ENCODE measurements at places on chromosomes 2 and 18. TPM values are rescaled to one million over a fixed set of nuclear protein-coding genes. Genes with fewer than 3 reads are reported as not detected.

Gene ELOA2
- not detected for total RNA-seq

DNA sequence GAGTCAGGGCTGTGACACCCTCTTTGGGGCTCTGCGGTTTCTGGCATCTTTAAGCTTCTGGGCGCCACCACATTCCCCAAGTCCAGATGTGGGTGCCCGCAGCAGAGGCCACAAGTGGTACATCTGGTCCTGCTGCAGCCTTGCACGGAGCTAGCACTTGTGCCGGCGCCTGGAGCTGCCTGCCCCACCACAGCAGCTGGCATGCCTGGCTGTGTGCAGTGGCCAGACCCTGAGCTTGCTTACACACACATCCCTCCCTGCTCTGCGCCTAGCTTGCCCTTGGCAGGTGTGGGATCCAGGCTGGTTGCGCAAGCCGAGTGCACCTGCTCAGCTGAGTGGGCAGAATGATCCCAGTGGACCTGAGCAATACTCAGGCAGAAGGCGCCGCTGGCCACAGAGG, 27.3 kb downstream of the SLC4A10 start:
- no peak for DNase-seq

Gene ZNF236
- 23.4 TPM for total RNA-seq

Gene EIF2AK3
- total RNA-seq, result 16.3 TPM

DNA sequence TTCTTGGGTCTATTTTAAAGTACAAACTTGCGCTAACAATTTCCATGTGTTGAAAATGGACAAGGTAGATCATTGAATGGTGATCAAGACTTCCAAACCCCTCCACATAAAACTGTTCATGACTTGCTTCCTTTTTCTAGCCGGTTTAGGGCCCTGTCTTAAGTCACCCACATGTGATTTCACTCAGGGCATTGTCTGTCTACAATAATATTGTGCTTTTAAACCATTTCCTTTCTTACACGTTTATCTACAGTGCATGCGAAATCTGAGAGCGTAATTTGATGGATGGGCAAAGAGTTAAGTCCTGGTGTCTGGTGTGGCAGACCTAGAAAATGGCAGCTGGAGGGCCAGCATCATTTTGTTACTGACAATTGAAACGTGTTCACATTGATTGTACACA, 2.0 kb upstream of the ZNF516 start:
- DNase-seq, result no peak

DNA sequence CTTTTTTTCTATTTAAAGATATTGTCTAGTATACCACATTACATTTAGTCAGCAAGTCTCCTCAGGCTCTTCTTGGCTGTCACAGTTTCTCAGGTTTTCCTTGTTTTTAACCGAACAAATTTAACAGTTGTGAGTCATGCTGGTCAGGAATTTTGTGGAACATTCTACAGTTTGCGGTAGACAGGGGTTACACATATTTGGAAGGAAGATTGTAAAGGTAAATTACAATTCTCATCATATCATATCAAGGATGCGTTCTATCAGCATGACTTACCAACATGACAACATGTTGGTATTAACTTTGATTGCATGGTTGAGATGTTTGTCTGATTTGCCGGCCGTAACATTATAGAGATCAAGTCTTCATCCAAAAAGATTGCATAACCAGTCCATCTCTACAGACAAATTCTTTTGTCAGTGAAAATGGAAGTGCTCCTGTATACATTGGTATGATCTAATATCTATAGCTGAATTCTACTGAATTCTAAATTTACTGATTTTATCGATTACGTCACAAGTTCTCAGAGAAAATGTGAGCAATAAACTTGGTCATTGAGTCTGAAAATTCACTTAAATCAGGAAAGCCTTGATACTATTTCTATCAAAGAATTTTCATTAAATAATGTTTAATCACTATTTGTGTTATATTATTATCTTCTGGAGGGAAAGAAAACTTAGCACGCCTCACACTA, 664.4 kb upstream of the SLC8A1 start:
- no peak for DNase-seq

Gene TCF7L1
- total RNA-seq, result 108 TPM

- no peak for DNase-seq
Observed at GRCh38 chr2:42050703-42051542, 3.1 kb downstream of the PKDCC start.

GRCh38 chr2:113070606-113070975, 2.8 kb downstream of the IL1F10 start:
- DNase-seq, result no peak

GRCh38 chr2:169002161-169002738, 28.9 kb downstream of the ABCB11 start:
- DNase-seq, result no peak

Gene CCDC102B
- 3.1 TPM for total RNA-seq

GRCh38 chr2:85728883-85729824, 24.6 kb upstream of the ATOH8 start:
- peak; percentile 92 for DNase-seq

Gene REG3G
- total RNA-seq, result 0.30 TPM

DNA sequence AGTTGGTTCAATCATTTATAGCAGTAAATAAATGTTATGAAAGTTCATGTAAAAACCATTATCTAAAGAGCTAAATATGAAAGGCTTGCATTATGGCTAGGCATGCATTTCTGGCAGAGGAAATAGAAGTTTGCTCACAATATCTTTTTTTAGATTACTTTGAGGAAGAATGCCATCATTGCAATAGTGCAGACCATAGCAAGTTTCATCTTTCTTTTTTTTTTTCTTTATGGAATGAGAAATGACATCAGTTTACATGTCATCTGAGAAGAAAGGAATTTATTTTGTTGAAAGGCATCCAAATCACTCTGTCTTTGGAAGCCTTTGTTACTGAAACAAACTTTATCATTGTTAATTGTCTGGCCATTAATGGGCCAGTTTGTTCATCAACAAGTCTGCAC, 74.5 kb upstream of the NCKAP5 start:
- no peak for DNase-seq

DNA sequence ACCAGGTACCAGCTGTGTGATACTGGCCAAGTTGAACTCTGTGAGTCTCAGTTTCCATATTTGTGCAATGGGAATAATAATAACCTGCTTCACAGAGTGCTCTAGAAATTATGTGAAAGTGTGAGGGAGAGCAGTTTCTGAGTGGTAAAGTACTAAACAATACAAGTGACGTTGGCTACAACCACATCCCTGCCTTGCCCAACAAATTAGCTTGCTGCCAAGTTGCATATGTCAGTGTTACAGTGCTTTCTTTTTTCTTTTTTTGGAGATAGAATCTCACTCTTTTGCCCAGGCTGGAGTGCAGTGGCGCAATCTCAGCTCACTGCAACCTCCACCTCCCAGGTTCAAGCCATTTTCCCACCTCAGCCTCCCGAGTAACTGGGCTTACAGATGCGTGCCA, 533.6 kb upstream of the MEX3C start:
- no peak for DNase-seq

- DNase-seq, result no peak
Observed at GRCh38 chr2:776487-776886, 99.3 kb upstream of the TMEM18 start.

DNA sequence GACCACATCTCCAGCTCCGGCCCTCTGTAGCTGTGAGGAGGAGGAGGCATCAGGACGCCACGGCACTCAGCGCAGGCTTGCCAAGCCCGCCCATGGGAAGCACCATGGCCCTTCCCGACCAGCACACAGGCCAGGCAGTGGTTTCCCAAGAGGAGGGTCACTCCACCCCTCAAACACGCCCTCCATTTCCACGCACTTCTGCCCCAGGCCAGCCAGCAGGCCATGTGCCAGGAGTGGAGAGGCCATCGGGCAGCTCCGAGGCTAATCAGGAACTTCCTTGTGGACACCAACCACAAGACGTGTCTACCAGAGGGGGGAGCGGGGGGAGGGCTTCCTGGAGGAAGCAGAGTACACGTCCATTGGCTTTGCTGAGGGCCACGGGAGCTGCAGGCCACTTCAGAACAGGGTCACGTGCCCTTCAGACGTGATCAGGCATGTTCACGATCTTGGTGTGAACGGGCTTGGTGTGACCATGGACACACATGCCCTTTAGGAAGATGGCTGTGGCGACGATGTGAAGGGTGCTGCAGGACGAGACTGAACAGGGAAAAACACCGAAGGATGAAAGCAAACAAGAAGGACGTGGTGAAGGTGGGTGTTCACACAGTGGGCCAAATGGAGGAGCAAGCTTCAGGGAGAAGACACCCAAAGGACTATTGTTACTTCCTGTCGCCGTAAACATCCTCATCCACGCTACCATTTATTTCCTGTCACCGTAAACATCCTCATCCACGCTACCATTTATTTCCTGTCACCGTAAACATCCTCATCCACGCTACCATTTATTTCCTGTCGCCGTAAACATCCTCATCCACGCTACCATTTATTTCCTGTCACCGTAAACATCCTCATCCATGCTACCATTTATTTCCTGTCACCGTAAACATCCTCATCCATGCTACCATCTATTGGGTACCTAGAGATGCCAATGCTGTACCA, 6.5 kb upstream of the MTERF4 start:
- DNase-seq, result no peak

GRCh38 chr18:286515-287310, 18.9 kb upstream of the THOC1 start:
- DNase-seq, result no peak

Gene TMEM169
- 1.8 TPM for total RNA-seq

GRCh38 chr18:57965246-57965645, 78.8 kb upstream of the NEDD4L start:
- DNase-seq, result no peak

DNA sequence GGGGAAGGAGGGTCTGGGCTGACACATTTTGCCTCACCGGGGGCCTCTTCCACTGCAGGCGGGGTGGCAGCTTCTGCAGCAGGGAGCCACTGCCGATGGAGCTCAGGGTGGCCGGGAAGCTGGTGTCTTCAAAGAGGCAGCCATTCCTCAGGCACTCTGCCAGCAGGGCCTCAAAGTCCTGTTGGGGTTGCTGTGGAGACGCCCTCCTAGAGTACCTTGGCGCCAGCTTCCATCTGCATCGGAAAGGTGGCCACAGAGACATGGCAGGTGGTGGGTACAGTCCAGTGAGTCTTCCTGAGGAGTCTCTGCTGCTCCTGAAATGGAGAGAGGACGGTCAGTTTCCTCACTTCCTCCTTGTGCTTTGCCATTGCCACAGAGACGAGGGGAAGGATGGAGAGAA, 12.1 kb downstream of the CAPN14 start:
- no peak for DNase-seq

DNA sequence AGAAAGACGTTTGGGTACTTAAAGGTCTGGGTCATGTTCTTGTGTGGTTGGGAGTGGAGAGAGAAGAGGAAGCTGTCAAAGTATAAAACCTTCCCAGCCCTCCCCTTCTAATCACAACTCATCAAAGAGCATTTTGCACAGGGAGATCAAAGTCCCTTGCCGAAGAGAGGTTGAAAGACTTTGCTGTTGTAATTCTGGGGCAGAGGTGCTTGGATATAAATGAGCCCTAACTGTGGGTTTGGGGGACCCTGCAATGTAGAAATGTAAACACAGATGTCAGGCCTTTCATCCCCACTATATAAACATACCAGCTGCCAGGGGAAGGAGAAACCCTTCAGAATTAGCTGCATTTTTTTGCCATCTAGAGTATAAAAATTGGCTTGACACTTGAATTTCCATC, 182.1 kb downstream of the ETAA1 start:
- no peak for DNase-seq

Gene KCNIP3
- 2.1 TPM for total RNA-seq

DNA sequence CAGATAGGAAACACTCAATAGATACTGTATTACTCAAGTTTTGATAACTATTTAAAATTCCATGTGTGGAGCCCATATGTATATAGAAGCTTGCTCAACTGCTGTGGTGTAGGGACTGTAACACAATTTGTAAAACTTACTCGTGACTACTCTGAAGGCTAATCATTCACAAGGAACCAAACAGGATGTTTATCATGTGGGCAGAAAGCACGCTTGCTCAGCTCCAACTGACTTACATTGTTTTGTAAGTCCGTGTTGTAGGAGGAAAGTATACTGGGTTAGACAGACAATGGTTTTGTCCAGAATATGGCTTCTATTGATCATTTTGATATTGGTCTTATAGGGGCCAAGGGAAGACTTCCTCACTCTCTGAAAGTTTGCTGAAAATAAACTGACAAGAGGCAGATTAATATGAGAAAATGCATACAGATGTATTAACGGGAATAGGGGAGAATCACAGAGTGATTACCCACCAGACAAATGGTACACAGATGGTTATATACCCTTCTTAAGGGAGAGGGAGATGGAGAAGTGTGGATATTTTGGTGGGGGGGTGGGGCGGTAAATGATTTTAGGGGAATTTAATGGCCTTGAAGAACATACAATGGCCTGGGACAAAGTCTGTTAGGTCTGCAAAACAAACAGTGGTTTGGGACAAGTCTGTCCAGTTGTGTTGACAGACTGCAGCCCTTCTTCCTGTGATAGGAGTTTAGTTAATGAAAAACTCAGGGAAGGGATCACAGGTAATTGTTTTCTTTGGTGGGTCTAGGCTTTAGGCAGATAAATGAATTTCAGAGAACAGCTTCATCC, 259.3 kb upstream of the SP5 start:
- no peak for DNase-seq

DNA sequence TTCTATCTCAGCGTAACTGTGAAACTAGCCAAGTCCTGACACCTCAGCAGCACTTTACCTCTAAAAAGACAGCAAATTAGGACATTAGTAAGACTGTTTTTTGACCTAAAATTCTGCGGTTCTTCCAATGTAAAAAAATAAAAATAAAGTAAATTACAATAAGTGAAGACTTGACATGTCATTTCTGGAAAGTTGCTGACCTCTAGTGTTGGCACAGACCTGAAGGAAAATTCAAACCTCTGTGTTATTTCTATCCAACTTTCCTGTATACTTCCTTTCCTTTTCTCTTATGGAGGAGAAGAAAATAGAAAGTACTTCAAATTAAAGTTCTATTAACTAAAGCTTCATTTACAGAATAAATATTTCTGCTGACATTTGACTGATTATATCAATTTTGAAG, 110.6 kb downstream of the TMEM182 start:
- DNase-seq, result no peak

GRCh38 chr2:49165662-49166061, 11.3 kb upstream of the FSHR start:
- DNase-seq, result no peak

Measured in WTC11 (cell line).